ENCODE measurements at places on chromosomes 12 and 14.

GRCh38 chr12:47822863-47823262 lies 3.2 kb upstream of the HDAC7 start:
- no peak for DNase-seq

GRCh38 chr12:45762185-45763110 lies 32.9 kb downstream of the ARID2 start:
- no peak for DNase-seq

DNA sequence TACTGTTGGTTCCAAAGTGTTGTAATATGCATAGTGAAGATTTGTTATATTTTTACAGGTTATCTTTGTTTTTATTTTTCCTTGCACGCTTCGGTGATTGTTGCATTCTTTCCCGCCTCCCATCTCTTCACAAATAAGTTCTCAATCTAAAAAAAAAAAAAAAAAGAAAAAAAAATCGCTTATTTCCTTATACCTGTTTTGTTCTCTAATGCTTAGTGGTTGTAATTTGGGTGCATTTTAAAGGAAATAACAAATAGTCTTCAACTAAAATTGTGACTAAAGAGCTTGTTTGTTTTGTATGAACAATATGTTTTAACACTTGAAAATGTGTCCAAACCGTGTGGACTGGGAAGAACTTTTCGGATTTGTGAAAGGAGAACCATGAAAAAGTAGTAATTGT lies 1.5 kb downstream of the CAND1 start:
- DNase-seq: no peak

- DNase-seq: no peak
Observed at GRCh38 chr14:100673085-100673806, 53.4 kb upstream of the DLK1 start.
